Thoracic aorta (tissue), 2 donors: ENCODE measurements at places on chromosomes 11 and 22. TPM values are rescaled to one million over a fixed set of nuclear protein-coding genes. Genes with fewer than 3 reads are reported as not detected.

The GPHA2 gene
- not detected for total RNA-seq

DNA sequence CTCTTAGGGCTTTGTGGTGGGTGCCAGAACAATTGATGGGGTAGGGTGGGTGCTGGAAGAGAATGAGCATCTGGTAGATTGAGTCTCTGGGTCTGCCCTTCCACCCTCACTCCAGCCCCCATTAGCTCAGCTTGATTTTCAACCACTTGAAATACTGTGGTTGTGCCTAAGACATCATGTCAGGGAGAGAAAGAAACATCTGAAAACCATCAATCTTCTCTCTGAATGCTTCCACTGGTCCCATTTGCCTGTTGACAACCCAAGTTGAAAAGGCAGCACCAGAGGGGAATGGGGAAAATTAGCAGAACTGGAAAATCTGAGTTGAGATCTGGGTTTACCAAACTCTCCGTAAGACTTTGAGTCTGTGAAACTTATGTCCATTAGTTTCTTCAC lies 26.1 kb downstream of the CD44 start:
- DNase-seq, result no peak
- peak overlapping the region; percentile 36 for H3K27ac ChIP-seq
- H3K27me3 ChIP-seq, result no peaks in the 10 kb centered on the region
- H3K36me3 ChIP-seq, result no peaks in the 10 kb centered on the region

DNA sequence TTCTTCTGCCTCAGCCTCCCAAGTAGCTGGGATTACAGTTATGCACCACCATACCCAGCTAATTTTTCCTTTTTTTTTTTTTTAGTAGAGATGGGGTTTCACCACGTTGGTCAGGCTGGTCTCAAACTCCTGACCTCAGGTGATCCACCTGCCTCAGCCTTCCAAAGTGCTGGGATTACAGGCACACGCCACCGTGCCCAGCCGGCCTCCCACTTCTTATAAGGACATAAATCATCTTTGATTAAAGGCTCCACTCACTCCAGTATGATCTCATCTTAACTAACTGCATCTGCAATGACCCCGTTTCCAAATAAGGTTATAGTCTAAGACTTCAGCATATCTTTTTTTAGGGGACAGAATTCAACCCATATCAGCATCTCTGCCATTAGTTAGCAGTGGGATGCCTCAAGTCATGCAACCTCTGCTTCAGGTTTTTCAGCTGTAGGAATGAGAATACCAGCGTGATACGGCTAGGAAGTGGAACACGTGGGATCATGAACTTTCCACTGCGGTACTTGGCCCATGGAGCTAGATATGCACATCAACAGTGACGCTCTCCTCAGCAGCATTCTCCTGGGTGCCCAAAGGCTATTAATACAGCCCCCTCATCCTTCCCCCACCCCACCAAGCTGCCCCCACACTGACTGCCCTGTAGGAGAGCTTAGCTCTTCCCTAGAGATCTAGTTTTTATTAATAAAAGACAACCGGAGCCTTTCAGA lies 41.4 kb downstream of the MCHR1 start:
- H3K36me3 ChIP-seq, result no peaks in the 10 kb centered on the region
- H3K4me3 ChIP-seq, result peak overlapping the region; percentile 32
- no peak for DNase-seq
- peak overlapping the region; percentile 7 for H3K27ac ChIP-seq

DNA sequence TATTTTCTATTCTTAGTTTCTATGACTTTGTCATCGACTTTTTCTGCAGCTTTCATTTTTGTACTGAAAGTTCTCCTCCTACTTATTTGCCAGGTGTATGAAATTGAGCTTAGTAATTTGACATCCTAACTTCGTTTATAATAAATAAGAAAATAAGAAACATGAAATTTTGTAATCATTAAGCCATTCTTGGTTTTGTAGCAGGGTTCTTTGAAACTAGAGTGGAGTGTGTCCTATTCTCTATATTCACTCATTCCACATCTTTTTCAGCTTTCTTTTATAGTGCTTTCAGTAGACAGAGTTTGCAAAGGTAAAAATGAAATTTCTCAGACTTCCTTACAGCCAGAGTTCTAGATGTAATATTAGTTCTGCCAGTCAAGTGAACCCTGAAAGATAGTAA lies 47.8 kb downstream of the FANCF start:
- no peaks in the 10 kb centered on the region for H3K27me3 ChIP-seq
- H3K4me1 ChIP-seq, result no peaks in the 10 kb centered on the region
- H3K27ac ChIP-seq, result no peak overlapping the region

DNA sequence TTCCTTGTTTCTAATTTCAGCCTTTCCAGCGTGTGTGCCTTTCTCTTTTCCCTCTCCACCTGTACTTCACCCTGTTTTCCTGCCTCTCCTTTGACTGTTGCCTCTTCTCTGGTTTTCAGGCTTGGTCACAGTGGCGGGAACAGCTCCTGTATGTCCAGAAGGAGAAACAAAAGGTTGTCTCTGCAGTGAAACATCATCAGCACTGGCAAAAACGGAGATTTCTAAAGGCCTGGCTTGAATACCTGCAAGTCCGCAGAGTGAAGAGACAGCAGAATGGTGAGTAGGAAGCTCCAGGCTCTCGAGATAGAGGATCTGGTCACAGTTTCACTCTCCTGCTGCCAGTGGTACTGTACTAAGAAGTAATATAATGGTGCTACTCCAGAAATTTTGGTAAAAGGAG lies 76.6 kb downstream of the SFI1 start:
- H3K36me3 ChIP-seq, result peaks cover 8% of the 10 kb centered on the region
- H3K27ac ChIP-seq, result no peak overlapping the region
- H3K27me3 ChIP-seq, result no peaks in the 10 kb centered on the region
- H3K4me3 ChIP-seq, result no peak overlapping the region
- H3K4me1 ChIP-seq, result no peaks in the 10 kb centered on the region

DNA sequence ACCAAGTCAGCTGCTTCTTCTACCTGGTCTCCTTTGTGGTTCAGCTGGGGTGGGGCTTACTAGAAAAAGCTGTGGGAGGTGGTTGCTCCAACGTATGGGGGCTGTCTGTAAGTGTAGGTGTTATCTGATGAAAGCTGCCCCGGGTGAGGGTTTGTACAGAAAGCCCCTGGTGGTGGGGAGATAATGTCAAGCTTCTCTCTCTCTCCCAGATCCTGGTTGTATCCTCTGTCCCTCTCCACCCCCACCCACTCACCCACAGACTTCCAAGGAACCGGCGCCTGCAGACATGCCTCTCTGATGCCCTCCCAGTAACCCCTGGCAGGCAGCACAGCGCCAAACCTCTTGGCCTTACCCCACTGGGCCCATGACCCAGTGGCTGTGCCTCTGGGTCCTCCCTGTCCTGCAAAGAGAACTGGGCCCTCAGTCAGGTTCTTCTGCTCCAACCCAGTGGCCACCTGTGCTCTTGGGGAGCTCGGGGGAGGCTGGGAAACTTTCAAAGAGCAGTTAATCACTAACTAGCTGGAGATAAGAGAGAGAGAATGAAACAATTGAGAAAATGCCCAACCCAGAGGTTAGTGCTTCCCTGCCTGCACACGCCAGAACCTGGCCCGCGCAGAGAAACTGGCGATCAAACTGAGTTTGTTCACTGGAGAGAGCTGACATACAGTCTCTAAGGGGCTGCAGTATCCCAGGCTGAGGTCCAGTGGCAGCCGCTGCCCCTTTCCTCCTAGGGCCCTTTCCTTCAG lies 20.4 kb upstream of the EHF start:
- no peaks in the 10 kb centered on the region for H3K27me3 ChIP-seq
- no peaks in the 10 kb centered on the region for H3K36me3 ChIP-seq
- no peaks in the 10 kb centered on the region for H3K4me1 ChIP-seq
- no peak overlapping the region for H3K27ac ChIP-seq
- DNase-seq, result no peak
- H3K4me3 ChIP-seq, result no peak overlapping the region

DNA sequence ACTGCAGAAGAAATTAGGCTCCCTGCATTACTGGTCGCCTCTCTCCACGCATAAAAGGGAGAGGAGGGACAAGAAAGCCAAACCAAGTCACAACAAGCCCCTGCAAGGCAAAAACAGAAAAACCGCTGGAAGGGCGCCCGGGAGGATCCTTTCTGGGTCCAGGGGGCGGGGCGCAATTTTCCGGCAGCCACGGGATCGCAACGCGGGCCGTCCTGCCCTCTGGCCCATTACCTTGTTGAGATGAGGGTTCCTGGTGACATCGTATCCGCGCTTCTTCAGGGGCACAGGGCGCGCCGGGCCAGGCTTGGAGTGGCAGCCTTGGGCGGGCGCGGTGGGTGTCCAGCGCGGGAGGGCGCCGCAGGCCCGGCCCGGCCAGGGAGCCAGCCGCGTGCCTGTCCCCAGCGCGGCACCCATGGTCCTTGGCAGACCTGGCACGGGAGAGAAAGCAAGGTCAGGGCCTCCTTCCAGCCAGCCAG lies 847 bp downstream of the ME3 start:
- H3K27ac ChIP-seq, result peak overlapping the region; percentile 84
- H3K27me3 ChIP-seq, result no peaks in the 10 kb centered on the region
- no peak for DNase-seq
- H3K36me3 ChIP-seq, result no peaks in the 10 kb centered on the region
- H3K4me3 ChIP-seq, result peak overlapping the region; percentile 87

DNA sequence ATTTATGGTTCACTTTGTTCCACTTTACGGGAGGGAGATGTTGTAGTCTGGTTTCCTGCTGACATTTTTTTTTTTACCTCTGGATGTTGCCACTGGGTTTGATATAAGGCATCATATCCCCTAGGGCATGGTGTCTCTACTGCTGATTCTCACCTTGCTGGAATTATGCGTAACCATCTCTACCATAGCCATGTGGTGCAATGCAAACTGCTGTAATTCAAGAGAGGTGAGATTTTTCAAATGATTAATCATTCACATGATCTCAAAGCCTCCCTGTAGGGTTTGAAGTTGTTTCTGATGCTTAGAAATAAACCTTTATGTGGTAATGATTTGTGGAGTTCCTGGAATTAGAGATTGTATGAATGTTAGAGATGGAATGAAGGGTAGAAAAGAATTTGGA lies 13.0 kb downstream of the MS4A3 start:
- no peak for DNase-seq
- H3K36me3 ChIP-seq, result no peaks in the 10 kb centered on the region
- no peaks in the 10 kb centered on the region for H3K4me1 ChIP-seq

DNA sequence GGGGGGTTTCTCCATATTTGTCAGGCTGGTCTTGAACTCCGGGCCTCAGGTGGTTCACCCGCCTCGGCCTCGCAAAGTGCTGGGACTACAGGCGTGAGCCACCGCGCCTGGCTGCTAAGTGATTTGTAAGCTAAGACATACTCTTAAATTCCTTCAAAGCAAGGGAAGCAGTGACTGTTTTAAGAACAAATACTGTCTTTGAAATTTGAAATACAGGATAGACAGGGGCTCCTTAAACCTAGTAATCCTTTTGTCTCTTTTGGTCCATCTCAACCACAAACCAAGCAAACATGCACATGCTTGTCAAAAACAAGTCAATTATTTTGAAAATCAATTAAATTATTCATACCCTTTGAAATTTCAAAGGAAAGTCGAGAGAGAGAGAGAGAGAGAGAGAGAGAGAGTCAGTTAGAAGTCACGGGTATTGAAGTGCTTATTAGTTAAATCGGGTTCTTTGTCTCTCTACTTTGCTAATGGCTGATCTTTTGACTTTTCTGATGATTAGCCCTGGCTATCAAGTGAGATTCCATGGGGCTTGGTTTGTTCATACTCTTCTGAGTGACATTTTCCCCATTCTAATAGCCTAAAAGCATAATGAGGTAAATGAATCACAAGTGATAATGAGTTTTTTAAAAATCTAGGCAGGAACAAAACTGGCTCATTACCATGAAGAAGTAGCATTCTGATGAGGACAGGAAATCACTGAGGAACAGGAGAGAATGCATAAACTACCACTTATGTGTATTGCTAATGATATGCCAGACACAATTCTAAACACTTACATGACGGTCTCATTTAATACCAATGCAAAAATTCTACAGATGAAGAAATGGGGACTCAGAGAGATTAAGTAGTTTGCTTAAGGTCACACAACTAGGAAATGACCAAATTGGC lies 48.0 kb downstream of the MCHR1 start:
- H3K36me3 ChIP-seq, result no peaks in the 10 kb centered on the region
- DNase-seq, result no peak
- no peak overlapping the region for H3K27ac ChIP-seq
- no peak overlapping the region for H3K4me3 ChIP-seq
- H3K4me1 ChIP-seq, result no peaks in the 10 kb centered on the region
- no peaks in the 10 kb centered on the region for H3K27me3 ChIP-seq
